Stimulated activated CD4-positive, alpha-beta T cell treated with anti-CD3 and anti-CD28 coated beads, Interleukin-15, amount 100 ng/mL, for 1 hour (primary cell): ENCODE measurements at places on chromosomes 16 and 17.

DNA sequence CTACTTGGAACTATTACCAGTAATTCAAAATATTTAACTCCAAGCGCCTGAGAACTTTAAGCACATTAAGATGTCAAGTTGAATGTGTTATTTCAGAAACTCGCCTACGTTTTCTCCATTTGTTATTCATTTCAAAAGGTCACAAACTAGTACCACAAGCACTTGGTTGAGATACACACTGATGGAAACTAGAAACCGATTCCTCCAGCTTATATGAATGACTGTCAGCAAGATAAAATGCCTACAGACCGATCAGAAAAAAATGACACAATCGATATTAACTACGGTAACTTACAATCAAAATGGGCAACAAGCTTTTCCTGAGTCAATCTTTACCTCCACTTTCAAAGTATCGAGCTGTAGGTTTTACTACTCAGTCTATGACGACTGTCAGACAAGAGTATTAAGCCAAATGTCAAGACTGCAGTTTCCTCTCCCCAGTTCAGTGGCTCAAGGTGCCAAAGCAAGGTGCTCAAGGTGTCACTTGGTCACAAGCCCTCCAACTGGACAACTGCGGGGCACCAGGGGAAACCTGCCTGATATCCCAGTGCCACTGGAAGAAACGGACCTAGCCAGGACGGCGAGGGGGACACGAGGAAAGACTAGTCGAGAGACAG lies 678 bp downstream of the SRP68 start:
- DNase-seq: no peak

- no peak for DNase-seq
These were observed 95.9 kb upstream of the ZFHX3 start for GRCh38 chr16:73143576-73144422.

DNA sequence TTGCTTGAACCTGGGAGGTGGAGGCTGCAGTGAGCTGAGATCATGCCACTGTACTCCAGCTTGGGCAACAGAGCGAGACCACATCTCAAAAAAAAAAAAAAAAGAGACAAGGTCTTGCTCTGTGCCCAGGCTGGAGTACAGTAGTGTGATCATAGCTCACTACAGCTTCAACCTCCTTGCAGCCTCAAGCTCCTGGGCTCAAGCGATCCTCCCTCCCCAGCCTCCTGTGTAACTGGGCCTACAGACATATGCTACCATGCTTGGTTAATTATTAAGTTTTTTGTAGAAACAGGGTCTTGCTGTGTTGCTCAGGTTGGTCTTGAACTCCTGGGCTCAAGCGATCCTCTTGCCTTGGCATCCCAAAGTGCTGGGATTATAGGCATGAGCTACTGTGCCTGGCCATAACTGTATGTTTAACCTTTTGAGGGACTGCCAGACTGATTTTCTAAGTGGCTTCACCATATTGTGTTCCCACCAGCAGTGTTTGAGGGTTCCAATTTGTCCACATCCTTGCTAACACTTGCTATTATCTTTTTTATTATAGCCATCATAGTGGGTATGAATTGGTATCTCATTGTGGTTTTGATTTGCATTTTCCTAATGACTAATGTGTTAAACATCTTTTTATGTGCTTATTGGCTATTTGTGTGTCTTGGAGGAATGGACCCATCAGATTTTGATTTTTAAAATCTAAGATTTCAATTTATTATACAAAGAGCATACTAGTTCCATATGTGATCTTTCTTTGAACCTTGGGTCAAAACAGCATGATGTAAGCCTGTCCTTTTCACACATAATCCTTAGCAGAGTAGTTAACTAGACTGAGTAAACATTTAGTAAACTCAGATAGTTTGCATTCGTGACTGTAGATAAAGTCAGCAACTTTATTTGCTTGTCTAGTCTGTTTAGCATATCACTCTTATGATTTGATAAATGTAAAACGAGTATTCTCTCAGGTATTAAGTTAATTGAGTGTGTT lies 38.1 kb upstream of the KPNB1 start:
- no peak for DNase-seq

GRCh38 chr17:71921796-71922195 lies 199.0 kb upstream of the SOX9 start:
- DNase-seq: no peak

DNA sequence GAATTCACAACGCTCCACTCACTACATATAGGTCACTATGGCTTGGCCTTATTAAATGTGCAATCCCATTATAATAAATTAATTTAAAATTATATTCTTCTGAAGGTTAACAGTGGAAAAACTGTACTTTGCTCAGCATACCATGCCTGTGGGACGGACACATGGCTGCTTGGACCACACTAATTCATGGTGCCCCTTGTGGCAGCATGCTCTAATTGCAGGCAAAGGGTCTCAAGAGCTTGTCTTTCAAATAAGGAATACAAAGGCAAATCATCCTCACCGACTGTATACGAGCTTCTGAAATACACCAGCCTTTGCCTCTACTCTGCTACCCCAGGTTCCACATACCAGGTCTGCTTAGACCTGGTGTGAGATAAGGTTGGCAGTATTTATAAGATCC lies 11.7 kb downstream of the SMPD3 start:
- no peak for DNase-seq

DNA sequence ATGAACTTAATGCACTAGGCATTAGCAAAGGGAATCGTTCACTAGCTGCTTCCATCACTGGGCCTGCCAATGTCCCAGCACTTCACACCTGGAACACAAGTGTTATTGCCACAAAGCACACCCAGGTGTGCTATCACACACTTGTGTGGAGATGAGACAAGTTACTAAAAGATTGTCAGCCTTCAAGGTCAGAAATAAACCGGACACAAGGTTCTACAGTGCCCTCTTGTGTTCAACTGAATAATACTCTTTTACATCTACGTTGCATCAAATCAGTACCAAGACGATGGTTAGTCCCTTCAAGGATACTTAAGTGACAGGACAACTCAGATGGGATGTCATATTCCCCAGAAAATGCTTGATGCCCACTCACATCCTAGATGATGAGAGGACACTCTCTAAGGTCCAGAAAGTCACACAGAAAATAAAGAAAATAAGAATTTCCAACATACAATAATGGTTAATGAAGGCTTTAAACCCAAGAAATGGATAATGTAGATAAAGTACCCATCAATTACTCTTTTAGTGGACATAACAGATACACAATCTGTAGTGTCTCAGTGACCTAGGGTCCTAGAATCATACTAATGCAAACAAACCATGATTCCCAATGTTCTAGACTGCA lies 16.4 kb upstream of the GLG1 start:
- no peak for DNase-seq

DNA sequence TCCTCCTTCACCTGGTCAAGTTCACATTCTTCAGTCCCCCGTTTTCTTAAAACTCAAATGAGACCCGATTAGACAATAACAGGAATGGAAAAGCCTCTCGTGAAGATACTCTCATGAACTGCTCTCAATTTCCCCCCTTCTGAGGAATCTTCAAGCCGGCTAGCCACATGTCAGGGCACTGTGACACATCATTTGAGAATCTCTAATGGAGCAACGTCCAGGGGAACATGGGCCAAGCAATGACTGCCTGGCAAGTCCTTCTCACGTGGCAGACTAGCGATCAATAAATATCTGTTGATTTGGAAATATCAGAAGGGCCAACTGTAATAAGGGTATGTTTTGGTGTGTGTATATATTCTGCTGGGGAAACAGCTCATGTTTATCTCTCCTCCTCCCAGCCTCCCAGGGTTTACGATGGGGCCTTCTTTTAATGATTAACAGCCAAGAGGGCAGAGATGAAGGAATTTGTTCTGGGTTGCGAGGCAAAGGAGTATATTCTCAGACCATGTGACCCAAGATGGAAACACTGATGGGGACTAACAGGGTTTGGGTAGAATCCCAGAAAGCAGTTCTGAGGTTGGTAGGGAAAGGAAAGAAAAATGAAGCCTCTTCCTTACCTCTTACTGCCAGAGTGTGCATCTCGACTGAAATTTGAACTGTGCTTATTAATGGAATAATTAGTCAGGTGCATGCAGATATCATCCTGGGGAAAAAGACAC lies 21.4 kb downstream of the TTLL6 start:
- no peak for DNase-seq

DNA sequence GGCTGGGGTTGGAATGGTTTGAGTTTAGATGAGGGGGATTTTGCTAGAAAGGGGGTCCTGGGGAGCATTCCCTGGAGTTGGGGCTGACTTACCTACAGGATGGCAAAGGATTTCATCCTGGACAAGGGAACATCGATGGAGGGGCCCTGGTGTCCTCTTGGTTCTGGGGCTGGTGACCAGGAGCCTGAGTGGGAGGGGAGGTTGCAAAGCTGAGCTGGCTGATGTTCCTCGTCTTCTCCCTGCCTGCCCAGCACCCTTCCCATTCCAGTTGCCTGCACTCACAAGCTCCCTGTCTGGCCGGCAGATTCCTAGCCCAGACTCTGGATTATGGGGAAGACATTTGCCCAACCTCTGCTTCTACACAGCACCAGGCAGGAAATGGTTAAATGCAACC lies 37.2 kb downstream of the ITGAE start:
- DNase-seq: no peak

DNA sequence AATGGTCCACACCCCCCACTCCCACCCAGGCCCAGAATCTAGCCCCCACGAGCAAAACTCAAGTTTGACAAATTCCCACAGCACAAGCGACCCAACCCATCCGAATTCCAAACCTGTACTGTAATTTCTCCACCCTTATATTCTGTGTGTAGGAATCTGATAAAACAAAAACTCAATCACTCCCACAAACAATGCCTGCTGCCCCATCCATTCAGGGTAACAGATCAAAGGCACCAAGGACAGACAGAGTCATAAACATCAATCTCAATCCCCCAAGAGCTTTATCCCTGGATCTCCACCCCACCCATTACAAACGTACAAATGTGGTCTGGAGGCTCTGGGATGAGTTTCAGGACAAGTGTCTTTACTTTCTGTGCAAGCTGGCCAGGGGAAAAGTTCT lies 157.8 kb downstream of the AXIN2 start:
- DNase-seq: no peak

GRCh38 chr17:40588552-40588951 lies 23.3 kb upstream of the CCR7 start:
- no peak for DNase-seq

DNA sequence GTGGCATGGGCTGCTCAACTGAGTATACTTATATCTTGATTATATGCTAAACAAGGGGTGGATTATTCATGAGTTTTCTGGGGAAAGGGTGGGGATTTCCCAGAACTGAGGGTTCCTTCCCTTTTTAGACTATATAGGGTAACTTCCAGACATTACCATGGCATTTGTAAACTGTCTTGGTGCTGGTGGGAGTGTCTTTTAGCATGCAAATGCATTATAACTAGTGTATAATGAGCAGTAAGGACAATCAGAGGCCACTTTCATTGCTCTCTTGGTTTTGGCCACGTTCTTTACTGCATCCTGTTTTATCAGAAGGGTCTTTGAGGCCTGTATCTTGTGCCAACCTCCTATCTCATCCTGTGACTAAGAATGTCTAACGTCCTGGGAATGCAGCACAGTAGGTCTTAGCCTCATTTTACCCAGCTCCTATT lies 12.0 kb downstream of the PRR11 start:
- no peak for DNase-seq

DNA sequence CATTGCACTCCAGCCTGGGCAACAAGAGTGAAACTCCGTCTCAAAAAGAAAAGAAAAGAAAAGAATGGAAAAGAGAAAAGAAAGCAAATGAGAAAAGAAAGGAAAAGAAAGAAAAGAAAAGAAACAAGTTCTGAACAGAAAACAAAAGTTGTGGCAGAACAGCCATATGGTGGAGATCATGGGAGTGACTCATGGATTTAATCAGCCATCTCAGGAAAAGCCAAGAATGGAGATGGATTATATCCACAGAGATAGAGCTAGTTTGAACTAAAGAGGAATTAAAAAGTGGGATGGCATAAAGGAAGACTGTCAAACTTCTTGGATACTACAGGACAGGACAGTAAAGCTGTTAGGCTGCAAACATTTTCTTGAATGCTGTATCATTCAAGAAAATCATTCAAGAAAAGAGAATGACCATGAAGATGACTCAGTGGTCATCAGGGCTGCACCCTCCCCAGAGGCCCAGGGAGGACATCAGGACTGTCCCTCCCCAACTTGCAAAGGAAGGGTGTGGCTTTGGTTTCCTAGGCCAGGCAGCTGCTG lies 120.6 kb downstream of the USP22 start:
- DNase-seq: no peak

GRCh38 chr17:30476726-30477082 lies 504 bp upstream of the GOSR1 start:
- no peak for DNase-seq

DNA sequence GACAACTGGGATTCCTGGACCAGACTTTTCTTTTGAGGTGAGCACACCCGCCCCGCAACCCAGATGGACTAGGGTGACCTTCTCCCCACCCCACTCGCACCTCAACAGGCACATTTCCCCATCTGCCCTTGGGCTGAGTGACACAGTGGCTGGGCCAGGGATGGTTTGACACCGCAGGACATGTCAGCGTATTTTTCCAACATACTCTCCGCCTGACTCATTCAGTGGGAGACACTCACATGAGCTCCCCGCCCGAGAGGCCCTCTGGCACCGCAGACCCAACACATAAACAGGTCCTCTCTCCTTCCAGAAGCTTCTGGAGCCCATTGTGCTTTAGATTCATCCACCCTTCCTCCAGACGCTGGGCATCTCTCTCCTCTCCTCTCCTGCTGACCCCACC lies 69.4 kb downstream of the ZDHHC7 start:
- DNase-seq: no peak

DNA sequence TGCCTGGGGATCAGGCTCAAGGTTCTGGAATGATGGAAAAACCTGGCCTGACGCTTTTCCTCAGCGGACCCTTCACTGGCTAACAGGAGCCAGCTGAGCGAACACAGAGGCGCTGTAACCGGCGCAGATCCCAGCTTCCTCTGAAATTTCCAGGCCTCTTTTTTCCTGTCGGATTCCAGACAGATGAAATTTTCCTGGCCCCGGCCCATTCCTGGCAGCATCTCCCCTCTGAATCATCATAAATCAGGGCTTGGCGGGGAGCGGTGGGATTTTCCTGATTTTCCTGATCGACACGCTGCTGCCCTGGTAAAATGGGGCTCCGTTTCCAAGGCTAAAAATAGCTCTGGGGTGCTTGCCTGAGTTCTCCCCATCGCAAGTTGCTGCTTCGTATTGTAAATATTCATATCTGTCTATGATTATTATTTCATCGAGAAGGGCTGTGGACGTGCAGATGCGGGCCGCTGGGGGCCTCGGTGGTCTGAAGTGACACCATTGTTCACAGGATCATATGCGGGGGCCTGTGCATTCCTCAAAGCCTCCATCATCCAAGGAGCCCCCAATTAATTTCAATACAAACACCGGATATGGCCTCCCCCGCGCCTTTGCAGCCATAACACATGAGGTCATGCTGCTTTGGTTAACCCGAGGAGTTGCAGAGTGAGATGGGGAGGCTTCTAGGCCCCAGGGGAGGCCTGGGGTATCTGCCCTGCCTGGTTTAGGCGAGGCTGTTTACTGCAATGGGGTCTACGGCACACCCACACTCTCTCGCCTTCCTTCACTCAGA lies 45.8 kb upstream of the ETV4 start:
- no peak for DNase-seq

DNA sequence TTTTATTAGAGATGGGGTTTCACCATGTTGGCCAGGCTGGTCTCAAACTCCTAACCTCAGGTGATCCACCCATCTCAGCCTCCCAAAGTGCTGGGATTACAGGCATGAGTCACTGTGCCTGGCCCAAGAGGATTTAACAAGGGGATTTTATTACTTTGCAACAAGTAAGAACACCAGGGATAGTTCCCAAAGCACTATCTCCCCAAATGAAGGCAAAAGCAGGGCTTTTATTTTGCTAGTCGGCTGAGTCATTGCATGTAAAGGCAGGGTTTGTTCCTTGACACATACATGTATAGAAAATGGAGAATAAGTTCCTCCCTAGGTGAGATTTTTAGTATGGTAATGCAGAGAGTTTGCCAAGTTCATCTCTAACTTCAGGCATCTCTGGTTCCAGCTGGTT lies 24.0 kb downstream of the REXO5 start:
- no peak for DNase-seq
